D341Med (cell line): ENCODE measurements at places on chromosomes 6 and 20.

- no peak for DNase-seq
Measured at GRCh38 chr20:59603781-59604541, at the start of gene PHACTR3. Gene PHACTR3, plus strand, starts transcription at chr20:59604540. Its CDS starts 475 bp downstream, at chr20:59605015.

- DNase-seq, result no peak
Measured at GRCh38 chr6:158255989-158256601, 56.2 kb upstream of the TULP4 start.

DNA sequence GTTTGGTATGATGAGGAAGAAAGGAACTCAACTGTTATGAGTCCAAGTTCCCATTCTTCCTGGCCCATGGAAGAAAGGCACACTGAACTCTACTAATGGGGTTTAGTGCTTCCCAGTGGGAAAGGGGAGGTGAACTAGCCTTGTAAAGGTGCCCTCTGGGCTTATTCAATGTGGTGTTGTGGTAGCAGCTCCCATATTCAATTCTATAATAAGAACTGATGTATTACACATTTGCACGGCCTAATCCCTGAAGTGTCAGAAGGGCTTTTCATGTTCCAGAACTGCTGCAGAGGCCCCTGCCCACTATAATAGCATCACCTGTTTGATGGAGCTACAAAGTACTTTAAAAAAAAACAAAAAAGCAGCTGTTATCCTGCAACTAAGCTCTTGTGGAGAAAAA lies 17.1 kb downstream of the PRKN start:
- no peak for DNase-seq

DNA sequence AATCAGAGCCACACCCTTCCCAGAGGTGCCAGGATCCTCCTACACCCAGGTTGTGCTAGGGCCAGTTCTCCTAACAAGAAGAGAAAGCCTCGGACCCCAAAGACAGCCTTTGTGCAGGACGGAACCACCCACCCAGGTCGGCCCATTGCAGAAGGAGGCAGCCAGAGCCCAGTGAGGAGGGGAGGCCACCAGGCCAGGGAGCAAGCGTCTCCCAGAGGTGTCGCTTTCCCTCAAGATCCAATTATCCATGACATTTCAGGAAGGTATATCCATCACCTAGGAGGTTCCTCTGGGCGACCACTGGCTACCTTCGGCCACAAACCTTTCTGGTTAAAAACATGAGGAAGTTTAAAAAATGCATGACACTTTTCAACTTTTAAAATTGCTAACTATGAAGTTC lies 87.4 kb upstream of the THBS2 start:
- DNase-seq, result no peak

- DNase-seq, result no peak
Measured at GRCh38 chr6:107728564-107728897, 95.6 kb downstream of the SCML4 start.

DNA sequence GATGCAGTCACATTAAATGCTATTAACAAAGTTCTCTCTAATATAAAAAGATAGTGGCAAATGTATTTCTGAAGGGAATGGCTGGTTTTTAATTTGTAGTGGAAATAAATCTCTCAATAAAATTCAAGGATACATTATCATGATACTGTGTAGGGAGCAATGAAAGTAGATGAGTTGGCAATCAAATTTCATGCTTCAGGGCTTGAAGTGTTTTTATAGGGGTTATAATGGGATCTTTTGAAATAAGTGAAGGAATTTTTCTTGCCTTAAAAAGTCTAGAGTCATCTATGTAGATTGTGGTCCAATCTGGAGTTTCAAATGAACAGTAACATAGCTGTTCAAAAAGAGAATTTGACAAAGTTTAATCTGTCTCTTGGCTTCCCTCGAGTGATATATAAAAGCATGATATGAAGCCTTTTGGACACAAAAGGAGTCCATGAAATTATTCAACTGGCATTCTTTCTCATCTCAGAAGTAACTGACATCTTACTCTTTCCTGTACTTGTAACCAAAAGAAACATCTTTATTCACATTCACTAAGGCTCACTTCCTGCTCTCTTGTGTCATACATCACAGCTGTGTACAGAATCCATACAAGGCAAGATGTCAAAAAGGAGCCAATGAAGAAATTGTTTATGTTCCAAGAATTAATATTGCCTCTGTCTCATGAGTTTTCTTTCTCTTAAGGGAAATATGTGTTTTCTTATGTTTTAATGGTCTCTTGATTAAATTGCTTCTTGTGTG lies 591.0 kb upstream of the GJE1 start:
- no peak for DNase-seq

- no peak for DNase-seq
Measured at GRCh38 chr6:41155132-41155805, 1.1 kb upstream of the TREML1 start.

DNA sequence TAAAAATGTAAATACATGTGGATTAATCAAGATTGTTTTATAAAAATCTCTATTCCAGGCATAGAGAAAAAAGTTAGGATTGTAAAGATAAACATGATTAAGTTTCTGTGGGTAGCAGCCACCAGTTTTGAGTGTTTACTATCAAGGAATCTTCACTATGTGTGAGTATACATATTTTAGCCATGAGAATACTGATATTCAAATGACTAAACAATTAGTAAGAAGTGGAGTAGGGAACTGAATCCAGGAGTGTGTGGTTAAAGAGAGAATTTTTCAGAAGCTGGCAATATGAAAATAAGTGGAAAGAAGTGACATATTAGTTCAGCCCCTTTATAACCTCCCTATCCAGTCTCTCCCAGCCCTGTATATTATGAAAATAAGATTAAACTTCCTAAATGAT lies 10.3 kb downstream of the ELOVL2 start:
- DNase-seq, result no peak

- no peak for DNase-seq
Measured at GRCh38 chr6:166174031-166174430, 6.4 kb upstream of the TBXT start.

- DNase-seq, result no peak
Measured at GRCh38 chr20:47300071-47300470, 56.4 kb downstream of the ZMYND8 start.

GRCh38 chr6:17159240-17159639 lies 57.4 kb downstream of the STMND1 start:
- DNase-seq, result no peak

GRCh38 chr20:56893226-56893917 lies 264.3 kb downstream of the TFAP2C start:
- DNase-seq, result no peak

DNA sequence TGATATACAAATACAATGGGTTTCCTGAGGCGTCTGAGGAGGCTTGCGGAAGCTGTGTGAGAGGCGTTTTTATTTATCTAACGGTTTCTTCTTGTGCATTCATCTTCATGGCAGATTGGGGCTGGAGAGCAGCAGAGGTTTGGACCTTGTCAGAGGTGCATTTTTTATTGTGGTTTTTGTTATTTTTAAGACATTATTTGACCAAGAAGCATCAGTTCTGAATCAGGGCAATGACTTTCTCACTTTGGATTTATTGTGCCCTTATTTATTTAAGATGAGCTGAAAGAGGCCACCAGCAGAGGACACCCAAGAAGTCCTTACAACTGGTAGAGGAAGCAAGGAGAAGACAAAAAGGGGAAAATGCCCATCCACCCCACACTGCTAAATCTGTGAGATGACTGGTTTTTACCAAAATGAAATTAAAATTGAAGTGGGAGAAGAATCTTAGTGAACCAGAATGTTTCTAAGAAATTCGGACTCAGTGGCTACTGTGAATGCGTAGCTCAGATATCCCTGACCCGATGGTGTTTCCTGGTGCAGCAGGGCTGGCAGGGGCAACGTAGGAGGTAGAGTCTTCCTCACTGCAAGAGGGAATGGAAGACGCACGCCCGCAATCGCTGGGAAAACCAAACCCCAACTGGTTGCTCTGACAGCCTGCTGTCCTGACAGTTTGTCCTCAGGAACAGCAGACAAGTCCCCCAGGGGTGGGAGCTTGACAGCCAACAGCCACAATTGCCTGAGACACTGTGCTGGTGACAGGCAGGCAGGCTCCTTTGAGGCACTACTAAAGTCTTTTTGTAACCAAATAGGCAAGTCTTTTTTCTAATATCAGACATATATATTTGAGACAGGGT lies 14.2 kb downstream of the PRR18 start:
- no peak for DNase-seq

DNA sequence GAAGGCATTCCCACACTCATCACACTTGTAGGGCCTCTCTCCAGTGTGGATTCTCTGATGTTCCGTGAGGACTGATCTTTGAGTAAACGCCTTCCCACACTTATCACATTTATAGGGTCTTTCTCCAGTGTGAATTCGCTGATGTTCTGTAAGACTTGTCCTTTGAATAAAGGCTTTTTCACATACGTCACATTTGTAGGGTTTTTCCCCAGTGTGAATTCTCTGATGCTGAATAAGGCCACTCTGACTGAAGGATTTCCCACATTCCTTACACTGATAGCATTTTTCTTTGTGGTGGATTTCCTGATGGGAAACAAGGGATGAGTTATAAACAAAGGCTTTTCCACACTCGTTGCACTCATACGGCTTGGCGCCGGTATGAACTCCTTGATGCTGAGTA lies 8.9 kb downstream of the ZSCAN12 start:
- DNase-seq, result no peak

DNA sequence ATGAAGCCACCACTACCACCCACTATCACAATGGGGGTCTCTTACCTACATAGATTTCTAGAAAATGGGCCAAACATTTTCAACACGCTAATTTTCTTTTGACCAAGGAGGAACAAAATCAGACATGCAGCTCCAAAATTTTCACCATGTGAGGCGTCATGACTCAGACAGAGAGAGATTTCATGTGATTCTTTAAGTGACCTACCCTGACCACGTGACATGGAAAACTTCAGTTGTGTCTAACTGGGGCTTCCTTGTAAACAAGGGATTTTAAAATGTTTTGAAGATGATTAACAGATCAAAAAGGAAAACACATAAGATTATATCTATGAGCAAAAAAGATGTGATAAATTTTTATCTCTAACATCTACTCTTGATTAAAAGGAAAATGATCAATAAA lies 199.2 kb downstream of the TBXT start:
- DNase-seq, result no peak

DNA sequence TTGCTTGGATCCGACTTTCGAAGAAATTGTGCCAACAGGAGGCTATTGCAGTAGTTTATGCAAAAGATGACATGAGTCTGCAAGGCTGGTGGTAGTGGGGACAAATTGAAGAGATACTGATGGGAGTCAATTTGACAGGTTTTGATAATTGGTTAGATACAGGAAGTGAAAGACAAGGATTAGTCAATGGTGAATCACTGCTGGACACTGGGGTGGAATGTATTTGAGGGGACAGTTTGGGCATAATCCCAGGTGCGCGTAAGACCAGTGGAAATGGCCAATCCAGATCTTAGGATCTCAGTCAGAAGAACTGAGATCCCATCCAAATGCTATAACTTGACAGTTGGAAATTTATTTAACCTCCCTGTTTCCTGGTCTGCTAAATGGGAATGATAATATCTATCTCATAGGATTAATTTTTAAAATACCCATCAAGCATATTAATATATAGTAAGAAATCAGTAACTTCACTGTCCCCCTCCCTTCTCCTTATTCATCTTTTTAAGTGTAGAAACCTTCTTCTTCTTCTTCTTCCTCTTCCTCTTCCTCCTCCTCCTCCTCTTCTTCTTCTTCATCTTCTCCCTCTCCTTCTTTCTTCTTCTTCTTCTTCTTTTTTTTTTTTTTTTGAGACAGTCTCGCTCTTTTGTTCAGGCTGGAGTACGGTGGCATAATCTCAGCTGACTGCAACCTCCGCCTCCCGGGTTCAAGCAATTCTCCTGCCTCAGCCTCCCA lies 30.9 kb upstream of the ERVFRD-1 start:
- no peak for DNase-seq

DNA sequence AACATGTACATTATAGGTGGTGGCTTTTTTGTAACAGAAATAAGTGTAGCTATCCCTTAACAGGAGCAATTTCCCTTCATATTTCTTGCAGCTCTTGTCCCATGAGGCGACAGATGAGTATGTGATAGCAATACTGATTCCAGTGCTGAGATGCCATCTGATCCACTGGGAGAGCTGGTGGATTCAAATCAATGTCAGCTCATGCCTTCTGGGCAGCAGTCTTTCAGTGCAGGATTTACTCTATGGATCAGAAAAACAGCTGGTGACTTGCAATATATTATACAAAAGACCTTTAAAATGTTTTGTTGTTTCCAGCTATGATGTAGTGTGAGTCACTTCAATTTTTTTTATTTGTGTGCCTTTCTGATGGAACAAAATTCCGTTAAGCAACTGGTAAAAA lies 259.9 kb upstream of the SASH1 start:
- no peak for DNase-seq
